Activated CD4-positive, alpha-beta memory T cell treated with anti-CD3 and anti-CD28 coated beads for 36 hours (primary cell): ENCODE measurements at places on chromosomes 11 and 22.

GRCh38 chr11:93444617-93445073 is 98.5 kb downstream of the SMCO4 start:
- no peaks in the 10 kb centered on the region for H3K36me3 ChIP-seq
- H3K27me3 ChIP-seq: peaks cover 9% of the 10 kb centered on the region
- H3K4me3 ChIP-seq: no peak overlapping the region
- H3K27ac ChIP-seq: no peak overlapping the region
- H3K4me1 ChIP-seq: no peaks in the 10 kb centered on the region
- peak; percentile 63 for DNase-seq

DNA sequence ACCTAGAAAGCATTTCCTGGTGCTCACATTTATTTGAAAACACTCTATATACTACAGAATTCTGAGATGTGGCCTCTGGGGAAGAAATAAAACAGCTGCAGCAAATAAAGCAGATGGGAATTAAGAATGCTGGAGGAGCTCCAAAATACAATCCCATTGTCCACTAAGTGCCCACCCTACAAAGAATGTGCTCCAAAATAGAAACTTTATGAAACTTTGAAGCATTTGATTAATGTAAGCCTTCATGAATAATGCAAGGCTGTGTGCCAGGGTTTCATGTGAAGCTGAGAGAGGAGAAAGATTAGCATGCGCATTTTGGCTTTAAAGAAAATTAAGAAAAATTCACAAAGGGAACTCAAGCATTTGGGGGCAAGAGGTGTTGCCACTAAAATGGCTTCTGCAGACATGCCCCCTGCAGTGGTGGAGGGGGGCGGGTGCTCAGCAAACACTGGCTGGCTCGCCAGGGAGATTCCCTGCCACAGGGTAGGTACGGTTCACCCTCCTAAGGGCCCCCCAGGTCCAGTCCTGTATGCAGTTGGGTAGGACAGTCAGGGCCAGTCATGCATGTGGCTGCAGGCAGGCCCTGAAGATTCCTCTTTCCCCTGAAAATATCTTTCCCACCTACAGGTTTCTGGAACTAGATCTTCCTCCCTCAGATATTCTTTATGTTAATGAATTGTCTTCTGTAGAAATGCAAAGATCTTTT is 46.6 kb upstream of the RCN1 start:
- H3K4me3 ChIP-seq: no peak overlapping the region
- H3K36me3 ChIP-seq: no peaks in the 10 kb centered on the region
- DNase-seq: no peak
- peaks cover 16% of the 10 kb centered on the region for H3K27me3 ChIP-seq
- no peaks in the 10 kb centered on the region for H3K4me1 ChIP-seq
- H3K27ac ChIP-seq: no peak overlapping the region

GRCh38 chr11:65295001-65295400 is 19.7 kb upstream of the CDC42EP2 start:
- no peak overlapping the region for H3K27ac ChIP-seq
- DNase-seq: no peak
- peaks cover 51% of the 10 kb centered on the region for H3K36me3 ChIP-seq
- peaks cover 4% of the 10 kb centered on the region for H3K4me1 ChIP-seq

DNA sequence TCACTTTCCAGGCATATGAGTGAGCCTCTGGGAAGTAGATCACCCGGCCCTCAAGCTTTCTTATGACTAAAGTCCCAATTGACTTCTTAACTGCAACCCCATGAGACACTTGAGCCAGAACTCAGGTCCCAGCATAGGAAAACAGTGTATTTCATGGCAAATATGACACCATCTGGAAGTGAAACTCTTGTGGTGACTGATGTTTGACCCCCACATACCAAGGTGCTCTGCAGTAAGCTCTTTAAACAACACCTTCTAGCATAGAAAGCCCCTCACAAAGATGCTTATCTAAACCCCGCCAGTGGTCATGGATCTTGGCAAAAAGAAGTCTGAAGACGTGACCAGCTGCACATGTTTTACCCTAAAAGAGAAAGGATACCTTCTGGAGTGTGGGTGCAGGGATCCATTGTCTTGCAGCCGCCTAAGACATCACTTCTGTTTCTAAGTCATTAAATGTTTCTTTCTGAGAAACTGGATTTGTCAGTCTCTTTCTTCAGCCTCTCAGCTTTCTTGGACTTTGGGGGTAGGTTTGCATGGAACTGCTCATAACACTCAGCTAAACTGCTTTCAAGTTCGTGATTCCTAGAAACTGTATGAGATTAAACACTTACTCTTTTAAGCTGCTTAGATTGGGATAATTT is 7.4 kb upstream of the PELI3 start:
- H3K36me3 ChIP-seq: no peaks in the 10 kb centered on the region
- DNase-seq: no peak
- no peak overlapping the region for H3K4me3 ChIP-seq
- H3K4me1 ChIP-seq: peaks cover 30% of the 10 kb centered on the region
- no peaks in the 10 kb centered on the region for H3K27me3 ChIP-seq
- H3K27ac ChIP-seq: peak overlapping the region; percentile 4

- no peak for DNase-seq
- H3K4me3 ChIP-seq: no peak overlapping the region
- H3K27ac ChIP-seq: no peak overlapping the region
- no peaks in the 10 kb centered on the region for H3K4me1 ChIP-seq
- H3K36me3 ChIP-seq: peaks cover 1% of the 10 kb centered on the region
Observed at GRCh38 chr11:131471976-131472375, 101.6 kb downstream of the NTM start.

- no peak overlapping the region for H3K4me3 ChIP-seq
- H3K36me3 ChIP-seq: peaks cover 18% of the 10 kb centered on the region
- no peak overlapping the region for H3K27ac ChIP-seq
- H3K27me3 ChIP-seq: no peaks in the 10 kb centered on the region
Observed at GRCh38 chr11:78132475-78132874, 7.0 kb downstream of the ALG8 start.

- no peak for DNase-seq
- H3K36me3 ChIP-seq: no peaks in the 10 kb centered on the region
- no peaks in the 10 kb centered on the region for H3K27me3 ChIP-seq
- H3K4me3 ChIP-seq: no peak overlapping the region
- H3K27ac ChIP-seq: no peak overlapping the region
Observed at GRCh38 chr11:58640386-58641023, 18.0 kb downstream of the CNTF start.

- H3K36me3 ChIP-seq: peaks cover 15% of the 10 kb centered on the region
- H3K4me1 ChIP-seq: peaks cover 84% of the 10 kb centered on the region
- no peaks in the 10 kb centered on the region for H3K27me3 ChIP-seq
- H3K4me3 ChIP-seq: no peak overlapping the region
- DNase-seq: no peak
Observed at GRCh38 chr11:117091753-117092477, 6.3 kb downstream of the SIK3 start.

GRCh38 chr22:26428515-26429457 is at the start of gene ASPHD2:
ASPHD2 (plus strand) TSS chr22:26429260; CDS start chr22:26433616, 4,356 bp downstream.
- peak; percentile 84 for DNase-seq
- peak within 1 kb of the TSS; percentile 92 for H3K4me3 ChIP-seq
- peaks cover 49% of the 10 kb centered on the region for H3K4me1 ChIP-seq
- H3K27me3 ChIP-seq: no peaks in the 10 kb centered on the region

- no peaks in the 10 kb centered on the region for H3K27me3 ChIP-seq
- H3K36me3 ChIP-seq: peaks cover 5% of the 10 kb centered on the region
- no peak overlapping the region for H3K27ac ChIP-seq
- H3K4me3 ChIP-seq: no peak overlapping the region
- H3K4me1 ChIP-seq: peaks cover 34% of the 10 kb centered on the region
Observed at GRCh38 chr11:83007909-83008580, 63.7 kb downstream of the RAB30 start.

- no peak overlapping the region for H3K27ac ChIP-seq
- no peaks in the 10 kb centered on the region for H3K36me3 ChIP-seq
Observed at GRCh38 chr11:115676768-115677167, 172.6 kb upstream of the CADM1 start.

GRCh38 chr22:22195265-22196017 is 49.1 kb upstream of the VPREB1 start:
- H3K4me1 ChIP-seq: no peaks in the 10 kb centered on the region
- peaks cover 15% of the 10 kb centered on the region for H3K27me3 ChIP-seq
- H3K4me3 ChIP-seq: no peak overlapping the region
- no peak overlapping the region for H3K27ac ChIP-seq
- no peaks in the 10 kb centered on the region for H3K36me3 ChIP-seq

- H3K27ac ChIP-seq: no peak overlapping the region
- no peak for DNase-seq
- no peaks in the 10 kb centered on the region for H3K4me1 ChIP-seq
- no peak overlapping the region for H3K4me3 ChIP-seq
- peaks cover 32% of the 10 kb centered on the region for H3K27me3 ChIP-seq
- no peaks in the 10 kb centered on the region for H3K36me3 ChIP-seq
Observed at GRCh38 chr11:13102865-13103539, 93.9 kb downstream of the RASSF10 start.

- DNase-seq: no peak
- no peak overlapping the region for H3K4me3 ChIP-seq
- H3K27ac ChIP-seq: peak overlapping the region; percentile 55
- H3K36me3 ChIP-seq: peaks cover 53% of the 10 kb centered on the region
- no peaks in the 10 kb centered on the region for H3K27me3 ChIP-seq
Observed at GRCh38 chr11:44592125-44592940, 26.9 kb downstream of the CD82 start.

GRCh38 chr11:28110108-28110820 is 2.1 kb downstream of the METTL15 start:
- H3K27me3 ChIP-seq: peaks cover 1% of the 10 kb centered on the region
- H3K36me3 ChIP-seq: peaks cover 16% of the 10 kb centered on the region
- H3K27ac ChIP-seq: peak overlapping the region; percentile 84
- H3K4me3 ChIP-seq: peak overlapping the region; percentile 99

GRCh38 chr11:1876361-1877063 is 15.2 kb downstream of the PRR33 start:
- H3K27me3 ChIP-seq: no peaks in the 10 kb centered on the region
- no peaks in the 10 kb centered on the region for H3K36me3 ChIP-seq
- H3K4me3 ChIP-seq: no peak overlapping the region
- no peak for DNase-seq
- H3K27ac ChIP-seq: no peak overlapping the region

DNA sequence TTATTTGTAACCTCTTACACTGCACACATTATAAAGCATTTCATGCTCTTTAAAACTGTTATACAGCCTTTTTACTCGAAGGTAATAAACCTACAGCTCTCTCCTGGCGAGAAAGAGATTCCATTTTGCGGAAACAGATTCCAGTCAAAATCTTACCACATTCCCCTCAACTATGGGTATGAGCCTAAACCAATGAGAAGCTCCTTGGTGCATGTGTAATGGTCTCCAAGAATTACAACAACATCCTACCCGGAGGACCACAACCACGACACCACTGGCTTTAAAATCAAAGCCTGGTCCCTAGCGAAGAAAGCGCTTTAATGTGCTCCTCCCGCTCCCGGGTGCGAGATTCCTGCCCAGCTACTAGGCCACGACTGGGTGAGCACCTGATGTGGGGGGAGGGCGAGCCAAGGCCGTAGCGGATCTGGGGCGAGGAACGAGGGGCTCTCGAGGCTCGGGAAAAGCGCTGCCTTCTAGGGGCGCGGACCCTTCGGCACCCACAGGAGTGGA is 821 bp downstream of the CELF1 start:
- H3K27me3 ChIP-seq: no peaks in the 10 kb centered on the region
- H3K4me1 ChIP-seq: peaks cover 43% of the 10 kb centered on the region
- H3K27ac ChIP-seq: peak overlapping the region; percentile 92

DNA sequence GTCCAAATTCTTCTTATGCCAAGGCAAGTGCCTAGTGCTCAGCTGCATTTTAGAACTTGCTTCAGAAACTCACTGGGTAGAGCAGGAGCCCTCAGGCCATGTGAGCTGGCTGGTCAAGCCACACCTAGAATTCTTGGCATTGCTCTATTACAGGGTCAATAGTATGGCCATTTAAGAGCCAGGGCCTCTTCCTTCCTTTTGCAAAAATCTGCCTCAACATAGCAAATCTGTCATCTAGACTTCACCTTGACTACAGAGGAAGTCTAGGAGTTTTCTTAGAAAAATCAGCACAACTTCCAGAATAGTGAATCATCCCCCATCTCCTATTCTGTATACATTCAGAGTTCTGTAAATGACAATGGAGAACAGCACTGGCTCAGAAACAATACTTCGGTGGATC is 112.0 kb upstream of the TTC12 start:
- peaks cover 8% of the 10 kb centered on the region for H3K27me3 ChIP-seq
- H3K27ac ChIP-seq: no peak overlapping the region
- DNase-seq: no peak

DNA sequence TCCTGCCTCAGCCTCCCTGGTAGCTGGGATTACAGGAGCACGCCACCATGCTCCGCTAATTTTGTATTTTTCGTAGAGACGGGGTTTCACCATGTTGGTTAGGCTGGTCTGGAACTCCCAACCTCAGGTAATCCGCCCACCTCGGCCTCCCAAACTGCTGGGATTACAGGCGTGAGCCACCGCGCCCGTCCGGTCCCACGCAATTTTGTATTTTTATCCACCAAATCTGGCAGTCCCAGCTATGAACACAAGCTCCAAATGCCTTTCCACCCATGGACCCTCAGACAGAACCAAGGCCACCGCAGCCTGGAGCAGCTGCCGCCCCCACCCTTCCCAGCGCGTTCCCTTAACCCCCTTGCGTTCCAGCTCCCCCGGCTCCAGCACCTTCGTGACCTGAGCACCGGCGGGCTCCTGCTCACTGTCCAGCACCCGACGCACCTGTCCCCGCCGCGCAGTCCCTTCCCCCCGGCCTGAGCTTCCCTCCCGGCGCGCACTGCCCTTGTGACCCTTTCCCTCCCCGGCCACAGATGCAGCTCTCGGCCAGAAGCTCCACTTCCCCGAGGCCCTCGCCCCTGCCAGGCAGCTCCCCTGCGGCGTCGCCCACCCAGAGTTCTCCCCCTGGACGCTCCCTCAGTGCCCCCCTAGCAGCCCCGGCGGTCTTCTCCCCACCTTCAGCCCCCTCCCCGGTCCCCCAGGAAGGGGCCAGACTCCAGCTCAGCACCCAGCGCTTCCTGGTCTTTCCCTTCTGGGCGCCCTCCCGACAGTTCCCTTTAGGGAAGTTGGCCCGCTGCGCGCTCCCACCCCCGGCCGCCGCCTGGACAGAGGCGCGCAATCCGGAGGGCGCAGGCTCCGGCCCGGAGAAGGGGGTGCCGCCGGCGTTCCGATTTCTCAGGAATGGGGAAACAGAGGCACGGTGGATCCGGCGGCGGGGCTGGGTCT is 5.6 kb upstream of the ZBED4 start:
- peak overlapping the region; percentile 32 for H3K4me3 ChIP-seq
- no peak for DNase-seq
- H3K4me1 ChIP-seq: peaks cover 11% of the 10 kb centered on the region
- H3K36me3 ChIP-seq: no peaks in the 10 kb centered on the region
- H3K27me3 ChIP-seq: peaks cover 6% of the 10 kb centered on the region

GRCh38 chr22:35215993-35216392 is 41.3 kb upstream of the HMGXB4 start:
- no peak overlapping the region for H3K27ac ChIP-seq
- H3K36me3 ChIP-seq: no peaks in the 10 kb centered on the region
- no peaks in the 10 kb centered on the region for H3K4me1 ChIP-seq
- no peak overlapping the region for H3K4me3 ChIP-seq

DNA sequence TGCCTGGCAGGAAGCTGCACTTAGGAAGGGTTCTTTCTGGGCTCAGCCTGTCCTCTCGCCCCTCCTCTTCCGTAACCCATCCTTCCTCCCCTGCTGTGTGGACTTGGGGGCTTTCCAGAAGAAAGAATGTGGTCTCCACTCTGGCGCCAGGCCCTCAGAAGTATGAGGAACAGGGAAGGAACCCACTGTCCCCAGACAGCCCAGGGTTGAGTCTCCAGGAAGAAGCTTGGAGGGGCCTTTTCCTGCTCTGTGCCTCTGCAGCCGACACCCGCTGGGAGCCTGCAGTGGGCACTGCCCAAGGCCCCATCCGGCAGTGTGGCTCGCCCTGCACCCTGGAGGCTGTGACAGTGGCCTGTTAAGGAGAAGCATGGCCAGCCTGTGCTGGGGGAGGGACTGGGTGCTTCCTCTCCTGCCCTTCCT is 112.6 kb downstream of the ST3GAL4 start:
- no peak for DNase-seq
- H3K36me3 ChIP-seq: no peaks in the 10 kb centered on the region
- H3K4me1 ChIP-seq: peaks cover 16% of the 10 kb centered on the region
